Osteocyte (in vitro differentiated cells): ENCODE measurements at places on chromosomes 6 and 20. TPM values are rescaled to one million over a fixed set of nuclear protein-coding genes. Genes with fewer than 3 reads are reported as not detected.

- peaks cover 22% of the 10 kb centered on the region for H3K4me1 ChIP-seq
- no peak overlapping the region for H3K4me3 ChIP-seq
Measured at GRCh38 chr20:63222541-63222940, 6.6 kb upstream of the YTHDF1 start.

GRCh38 chr6:10643201-10643651, 51.2 kb downstream of the C6orf52 start:
- no peak for DNase-seq
- no peak overlapping the region for H3K4me3 ChIP-seq
- H3K27me3 ChIP-seq = peaks cover 40% of the 10 kb centered on the region

GRCh38 chr20:328975-329695, 3.8 kb downstream of the SOX12 start:
- H3K27me3 ChIP-seq = no peaks in the 10 kb centered on the region
- DNase-seq = no peak
- peak overlapping the region; percentile 78 for H3K4me3 ChIP-seq
- no peaks in the 10 kb centered on the region for H3K36me3 ChIP-seq
- peak overlapping the region; percentile 31 for H3K27ac ChIP-seq

GRCh38 chr20:42961771-42962170, 227.9 kb downstream of the PTPRT start:
- no peaks in the 10 kb centered on the region for H3K36me3 ChIP-seq
- DNase-seq = no peak
- H3K4me3 ChIP-seq = no peak overlapping the region
- no peaks in the 10 kb centered on the region for H3K27me3 ChIP-seq
- H3K4me1 ChIP-seq = no peaks in the 10 kb centered on the region

DNA sequence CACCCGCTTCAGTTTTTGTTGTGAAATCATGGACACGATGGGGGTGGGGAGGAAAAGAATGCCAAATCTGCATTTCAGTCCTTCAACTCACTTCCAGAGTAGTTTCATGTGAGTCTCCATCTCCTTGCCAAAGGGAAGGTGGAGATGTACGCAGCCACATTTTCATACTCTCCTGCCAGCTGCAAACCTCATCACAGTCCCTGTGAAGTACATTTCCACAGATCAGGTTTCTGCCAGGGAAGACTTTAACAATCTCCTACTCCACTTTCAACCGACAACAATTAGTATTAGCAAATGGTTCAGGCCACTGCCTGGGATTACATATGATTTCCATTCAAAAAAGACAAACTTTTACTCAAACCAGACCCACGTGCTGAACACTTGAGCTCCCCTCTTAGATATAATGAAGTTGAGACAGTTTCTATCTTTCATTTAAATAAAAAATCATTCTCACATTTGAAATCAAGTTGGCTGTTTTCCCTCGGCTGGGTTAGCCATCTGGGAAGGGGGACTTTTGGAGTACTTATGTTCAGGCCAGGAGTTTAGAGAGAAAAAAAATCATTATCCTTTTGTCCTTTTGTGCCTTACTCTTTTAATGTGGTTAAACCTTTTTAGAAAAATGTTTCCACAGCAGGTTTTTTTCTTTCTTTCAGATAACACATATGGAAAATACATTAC, 51.0 kb upstream of the CEP162 start:
- H3K27ac ChIP-seq = no peak overlapping the region
- no peaks in the 10 kb centered on the region for H3K36me3 ChIP-seq
- H3K4me1 ChIP-seq = no peaks in the 10 kb centered on the region
- no peak overlapping the region for H3K4me3 ChIP-seq
- DNase-seq = no peak

- DNase-seq = no peak
- H3K27ac ChIP-seq = no peak overlapping the region
- no peaks in the 10 kb centered on the region for H3K36me3 ChIP-seq
- peaks cover 63% of the 10 kb centered on the region for H3K27me3 ChIP-seq
- H3K4me1 ChIP-seq = no peaks in the 10 kb centered on the region
- no peak overlapping the region for H3K4me3 ChIP-seq
Measured at GRCh38 chr20:37649676-37650370, 44.0 kb upstream of the CTNNBL1 start.

GRCh38 chr6:148971031-148971927, 224.4 kb downstream of the UST start:
- H3K4me1 ChIP-seq = peaks cover 68% of the 10 kb centered on the region
- H3K4me3 ChIP-seq = no peak overlapping the region
- no peak for DNase-seq

GRCh38 chr20:40446888-40447287, 242.1 kb downstream of the MAFB start:
- no peaks in the 10 kb centered on the region for H3K36me3 ChIP-seq
- no peaks in the 10 kb centered on the region for H3K4me1 ChIP-seq
- peak; percentile 73 for DNase-seq
- H3K4me3 ChIP-seq = no peak overlapping the region
- no peak overlapping the region for H3K27ac ChIP-seq

- H3K27ac ChIP-seq = no peak overlapping the region
- H3K4me3 ChIP-seq = no peak overlapping the region
- peaks cover 32% of the 10 kb centered on the region for H3K4me1 ChIP-seq
- no peaks in the 10 kb centered on the region for H3K36me3 ChIP-seq
Measured at GRCh38 chr6:40721271-40721952, 134.2 kb upstream of the LRFN2 start.

DNA sequence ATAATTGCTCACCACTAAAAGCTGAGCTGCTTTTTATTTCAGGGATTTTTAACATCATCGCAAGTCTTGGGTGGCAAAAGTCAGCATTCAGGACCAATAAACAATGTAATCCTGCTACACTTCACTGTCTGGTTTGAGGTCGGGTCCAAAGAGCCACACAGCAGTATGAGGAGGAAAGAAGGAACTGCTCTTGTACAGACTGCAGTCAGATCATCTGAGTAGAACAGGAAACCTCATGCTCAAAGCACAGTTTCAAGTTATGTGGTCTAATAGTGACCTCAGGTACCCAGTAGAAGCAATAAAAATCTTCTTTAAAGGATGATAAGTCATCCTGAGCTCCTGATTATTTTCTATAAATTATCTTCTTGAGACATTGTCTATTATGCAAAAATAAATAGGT, 211.4 kb downstream of the FUT9 start:
- no peak overlapping the region for H3K4me3 ChIP-seq
- DNase-seq = no peak
- H3K4me1 ChIP-seq = no peaks in the 10 kb centered on the region
- no peaks in the 10 kb centered on the region for H3K36me3 ChIP-seq
- H3K27me3 ChIP-seq = peaks cover 4% of the 10 kb centered on the region
- H3K27ac ChIP-seq = no peak overlapping the region

- no peak overlapping the region for H3K27ac ChIP-seq
- H3K4me3 ChIP-seq = no peak overlapping the region
- DNase-seq = no peak
- no peaks in the 10 kb centered on the region for H3K4me1 ChIP-seq
Measured at GRCh38 chr20:957544-957943, 41.4 kb upstream of the ANGPT4 start.

DNA sequence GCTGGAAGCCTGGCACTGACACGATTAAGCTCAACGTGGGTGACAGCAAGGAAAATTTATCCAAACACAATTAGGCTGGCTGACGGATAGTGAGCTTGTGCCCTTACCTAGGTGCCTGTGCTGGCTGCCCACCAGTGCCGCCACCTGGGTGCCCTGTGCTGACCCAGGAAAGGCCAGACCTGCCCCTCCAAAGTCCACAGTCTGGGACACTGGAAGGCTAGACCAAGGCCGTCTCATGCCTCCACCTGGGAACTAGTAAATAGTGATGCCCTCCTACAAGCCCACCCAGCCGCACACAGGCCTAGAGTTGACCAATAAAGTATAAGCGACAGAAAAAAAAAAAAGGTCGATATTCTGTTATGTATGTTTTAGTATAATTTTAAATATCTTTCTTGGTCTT, 142.6 kb upstream of the MCHR2 start:
- DNase-seq = no peak
- no peak overlapping the region for H3K4me3 ChIP-seq
- H3K27ac ChIP-seq = no peak overlapping the region
- no peaks in the 10 kb centered on the region for H3K36me3 ChIP-seq
- no peaks in the 10 kb centered on the region for H3K4me1 ChIP-seq

DNA sequence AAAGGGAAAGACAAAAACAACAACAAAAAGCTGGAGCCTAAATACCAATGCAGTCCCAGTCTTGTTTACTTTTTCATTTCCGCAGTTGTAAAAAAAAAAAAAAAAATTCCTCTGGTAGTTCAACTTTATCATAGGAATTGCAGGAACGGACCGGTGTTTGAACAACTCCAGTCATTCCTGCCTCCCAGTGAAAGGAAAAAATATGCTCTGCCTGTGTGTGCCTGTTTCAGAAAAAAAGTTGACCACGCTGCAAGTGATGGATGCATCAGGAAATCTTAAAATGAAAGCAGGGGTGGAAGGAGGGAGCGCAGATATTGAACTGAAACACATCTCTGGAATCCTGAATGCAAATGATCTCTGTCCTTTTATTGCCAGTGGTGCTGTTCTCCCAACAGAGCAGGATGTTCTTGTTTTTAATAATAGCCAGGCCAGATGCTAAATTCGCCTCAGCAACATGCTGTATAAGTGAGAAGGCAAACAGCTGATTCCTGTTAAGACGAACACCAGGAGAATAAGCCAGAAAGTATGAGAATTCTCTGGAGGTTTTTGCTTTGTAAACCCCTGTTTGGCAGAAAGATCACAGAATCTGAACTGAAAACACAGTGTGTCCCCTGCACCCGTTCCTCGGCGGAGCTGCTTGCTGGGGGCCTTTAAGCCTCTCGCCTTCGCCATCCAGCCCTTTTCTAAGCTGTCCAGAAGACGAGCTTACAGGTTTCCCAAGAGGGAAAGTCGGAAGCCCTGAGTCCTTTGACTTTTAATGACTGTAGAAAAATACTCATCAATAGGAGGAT, 178.4 kb upstream of the SUPT3H start:
- DNase-seq = no peak
- H3K27ac ChIP-seq = peak overlapping the region; percentile 76
- H3K27me3 ChIP-seq = no peaks in the 10 kb centered on the region
- H3K36me3 ChIP-seq = no peaks in the 10 kb centered on the region

DNA sequence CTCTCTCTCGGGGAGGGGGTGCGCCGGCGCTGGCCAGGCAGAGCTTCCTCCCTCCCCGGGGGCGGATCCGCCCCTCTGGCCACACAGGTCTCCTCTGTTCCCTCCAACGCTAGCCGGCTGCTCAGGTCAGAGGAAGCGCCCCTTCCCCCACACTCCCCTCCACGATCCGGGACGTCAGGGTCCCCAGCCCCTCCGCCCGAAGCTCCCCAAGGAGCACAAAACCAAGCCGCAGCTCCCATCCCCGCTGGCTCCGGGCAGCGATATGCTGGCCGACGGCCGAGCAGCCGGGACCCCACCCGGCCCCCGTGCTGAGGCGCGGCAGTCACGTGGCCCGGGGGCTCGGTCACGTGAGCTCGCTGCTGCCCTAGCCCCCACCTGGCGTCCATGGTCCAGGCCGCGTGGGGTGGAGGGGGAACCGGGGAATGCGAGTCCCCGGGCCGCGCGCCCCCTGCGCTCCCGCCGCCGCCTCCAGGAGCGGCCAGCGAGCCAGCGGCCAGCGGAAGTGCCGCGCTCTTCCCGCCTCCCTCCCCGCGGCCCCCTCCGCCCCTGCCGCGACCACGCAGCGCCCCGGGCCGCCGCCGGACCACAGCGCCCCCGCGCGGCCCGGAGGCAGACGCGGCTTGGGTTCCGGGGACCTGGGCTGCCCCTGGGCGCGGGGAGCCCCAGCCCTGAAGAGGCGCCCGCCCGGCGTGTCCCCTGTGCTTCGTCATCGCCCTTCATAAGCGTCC, at the start of gene SLC35B2:
Gene SLC35B2 (minus strand): TSS at position 504 of the 728 bp plus-strand sequence. CDS start 118 bp downstream, at position 386.
- DNase-seq = peak; percentile 93
- H3K27ac ChIP-seq = peak within 1 kb of the TSS; percentile 92
- H3K4me1 ChIP-seq = peaks cover 50% of the 10 kb centered on the region
- H3K4me3 ChIP-seq = peak within 1 kb of the TSS; percentile 89
- no peaks in the 10 kb centered on the region for H3K27me3 ChIP-seq
- H3K36me3 ChIP-seq = peaks cover 41% of the 10 kb centered on the region

MEP1A gene
- not detected in 2 replicates for total RNA-seq

WFDC12 gene
- not detected in 2 replicates for total RNA-seq

HLA-DRA gene
- not detected in 2 replicates for total RNA-seq

RSPO3 gene
- 4.0 and 4.5 TPM in 2 replicates for total RNA-seq

APOM gene
- 2.2 and 4.0 TPM in 2 replicates for total RNA-seq

SIRPB1 gene
- 1.1 TPM in 2 replicates for total RNA-seq

PTK6 gene
- 0.13 TPM in 1 of 2 replicates, not detected in the other for total RNA-seq
